M059J (cell line): ENCODE measurements at places on chromosomes 4 and X.

- DNase-seq, result no peak
Measured at GRCh38 chr4:70818173-70818855, 21.4 kb downstream of the GRSF1 start.

GRCh38 chrX:262381-262909 is 18.7 kb upstream of the PLCXD1 start:
- no peak for DNase-seq

GRCh38 chr4:148044912-148045352 is 313.0 kb downstream of the ARHGAP10 start:
- DNase-seq, result no peak

- DNase-seq, result no peak
Measured at GRCh38 chr4:172521680-172522079, 646.9 kb upstream of the GALNT7 start.

- DNase-seq, result no peak
Measured at GRCh38 chrX:21845096-21845495, 5.7 kb downstream of the MBTPS2 start.

GRCh38 chrX:103099691-103100090 is 6.7 kb upstream of the NXF3 start:
- DNase-seq, result peak; percentile 71

- no peak for DNase-seq
Measured at GRCh38 chr4:8675906-8676305, 83.3 kb downstream of the CPZ start.

DNA sequence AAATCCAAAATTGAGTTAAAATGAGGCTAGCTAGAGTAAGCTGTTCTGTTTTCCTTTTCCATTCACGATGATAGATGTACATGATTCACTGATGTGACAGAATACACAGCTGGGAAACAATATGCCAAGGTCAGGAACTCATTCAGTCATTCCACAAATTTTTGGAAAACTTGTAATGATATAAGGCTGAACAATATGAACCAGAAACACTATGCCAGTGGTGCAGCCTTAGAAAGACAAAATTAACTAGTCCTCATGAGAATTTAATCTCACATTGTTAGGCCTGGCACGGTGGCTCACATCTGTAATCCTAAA is 50.0 kb upstream of the NDST3 start:
- no peak for DNase-seq

GRCh38 chr4:98416844-98417243 is 155.7 kb downstream of the RAP1GDS1 start:
- no peak for DNase-seq

GRCh38 chrX:63920875-63921274 is 135.9 kb upstream of the ARHGEF9 start:
- DNase-seq, result peak; percentile 7

DNA sequence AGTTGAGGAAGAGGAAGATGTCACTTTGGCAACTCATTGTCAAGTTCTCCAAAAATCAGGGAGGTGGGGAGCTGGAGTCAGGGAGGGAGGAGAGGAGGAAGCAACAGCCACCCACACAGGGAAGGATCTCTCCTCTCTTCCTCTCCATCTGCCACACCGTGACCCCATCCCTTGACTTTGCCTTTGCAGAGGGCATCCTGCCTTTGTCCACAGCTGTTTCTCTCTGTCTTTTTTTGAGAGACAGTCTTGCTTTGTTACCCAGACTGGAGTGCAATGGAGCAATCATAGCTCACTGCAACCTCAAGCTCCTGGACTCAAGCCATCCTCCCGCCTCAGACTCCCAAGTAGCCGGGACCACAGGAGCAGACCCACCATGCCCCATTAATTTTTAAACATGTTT is 276.0 kb downstream of the SHOX start:
- DNase-seq, result no peak

GRCh38 chr4:70706044-70706461 is 15.7 kb upstream of the RUFY3 start:
- DNase-seq, result peak; percentile 37

- no peak for DNase-seq
Measured at GRCh38 chrX:56397636-56398035, 165.5 kb downstream of the KLF8 start.

GRCh38 chr4:106367072-106367471 is 1.5 kb downstream of the GIMD1 start:
- no peak for DNase-seq

GRCh38 chr4:26344901-26345564 is 24.2 kb downstream of the RBPJ start:
- DNase-seq, result no peak

GRCh38 chrX:134933248-134933647 is 57.5 kb upstream of the SMIM10 start:
- DNase-seq, result peak; percentile 89
